ENCODE measurements at places on chromosomes 12 and 14.
A peak's percentile ranks its signal among the peaks of the same experiment; 100 is the strongest.

DNA sequence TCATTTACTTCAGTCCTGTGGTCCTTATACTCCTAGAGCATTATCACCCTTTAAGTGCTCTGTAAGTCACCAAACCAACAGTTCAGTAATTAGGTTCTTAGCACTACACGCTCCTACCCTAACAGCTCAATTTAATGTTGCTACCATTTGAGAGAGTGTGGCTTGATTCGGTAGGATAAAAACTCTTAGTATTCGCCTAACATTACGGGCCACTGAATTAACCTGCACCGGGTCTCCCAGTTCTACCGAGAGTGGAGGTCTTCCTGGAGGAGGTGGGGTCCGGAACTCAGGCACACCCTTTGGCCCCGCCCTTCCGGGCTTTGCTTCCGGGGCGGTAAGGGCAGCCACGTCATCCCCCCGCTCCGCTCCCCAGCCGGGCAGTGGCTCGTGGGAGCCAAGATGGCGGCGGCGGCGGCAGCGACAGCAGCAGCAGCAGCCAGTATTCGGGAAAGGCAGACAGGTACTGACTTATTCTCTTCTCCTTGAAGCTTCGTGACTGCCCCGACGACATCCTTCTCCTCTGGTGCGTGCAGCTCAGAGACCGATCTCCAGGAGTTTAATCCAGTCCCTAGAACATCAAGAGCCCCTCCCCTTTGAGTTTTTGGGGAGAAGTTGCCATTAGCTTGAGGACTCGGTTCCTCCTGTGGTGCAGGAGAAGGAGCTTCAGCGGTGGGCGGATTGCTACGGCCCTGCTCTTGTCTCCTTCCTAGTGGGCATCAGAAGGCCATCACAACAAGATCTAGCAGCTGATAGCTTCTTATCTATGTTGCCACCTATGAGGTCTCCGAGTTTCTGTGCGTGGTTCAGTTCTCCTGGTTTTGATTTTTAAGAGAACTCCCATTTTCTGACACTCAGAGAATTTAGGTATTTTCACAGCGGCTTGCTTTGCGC is at the start of gene SCFD1:
SCFD1 (plus strand) TSS at position 380 of the 891 bp plus-strand sequence; CDS start at position 400, 20 bp downstream.
- DNase-seq = peak; percentile 86

GRCh38 chr12:123135688-123136087 is 15.2 kb downstream of the PITPNM2 start:
- no peak for DNase-seq

DNA sequence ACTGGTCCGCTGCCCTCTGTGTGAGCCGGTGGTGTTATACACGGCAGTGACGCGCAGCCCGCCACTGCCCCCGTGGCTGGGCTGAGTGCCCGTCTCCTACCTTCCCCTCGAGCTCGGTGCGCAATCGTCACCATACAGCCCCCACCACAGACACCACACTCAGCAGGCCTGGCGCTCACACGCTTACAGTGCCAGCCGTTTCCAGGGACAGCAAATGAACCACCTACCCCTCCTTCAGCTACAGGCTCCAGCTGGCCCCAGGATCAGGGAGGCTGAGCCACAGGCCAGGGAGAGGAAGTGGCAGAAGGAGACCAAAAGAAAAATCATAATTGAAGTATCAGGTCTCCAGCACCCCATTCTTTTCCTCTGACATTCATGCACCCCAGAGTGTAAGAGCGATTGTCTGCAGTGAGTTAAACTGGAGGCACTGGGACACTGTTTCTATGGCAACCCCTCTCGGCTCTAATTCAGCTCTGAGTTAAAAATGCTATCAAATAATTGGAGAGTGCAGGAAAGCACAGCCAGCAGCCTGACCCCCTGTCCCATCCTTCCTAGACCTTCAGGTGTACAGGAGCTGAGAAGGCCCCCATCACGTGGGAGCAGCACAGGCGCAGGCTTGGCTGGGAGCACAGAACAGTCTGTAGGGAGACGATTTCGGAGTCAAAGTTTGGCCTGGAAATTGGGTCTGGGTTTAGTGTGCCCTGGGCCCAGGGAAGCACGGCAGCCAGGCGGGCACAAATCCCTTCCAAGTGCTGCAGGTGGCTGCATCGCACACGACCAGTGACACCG is 18.0 kb downstream of the LRTM2 start:
- no peak for DNase-seq

DNA sequence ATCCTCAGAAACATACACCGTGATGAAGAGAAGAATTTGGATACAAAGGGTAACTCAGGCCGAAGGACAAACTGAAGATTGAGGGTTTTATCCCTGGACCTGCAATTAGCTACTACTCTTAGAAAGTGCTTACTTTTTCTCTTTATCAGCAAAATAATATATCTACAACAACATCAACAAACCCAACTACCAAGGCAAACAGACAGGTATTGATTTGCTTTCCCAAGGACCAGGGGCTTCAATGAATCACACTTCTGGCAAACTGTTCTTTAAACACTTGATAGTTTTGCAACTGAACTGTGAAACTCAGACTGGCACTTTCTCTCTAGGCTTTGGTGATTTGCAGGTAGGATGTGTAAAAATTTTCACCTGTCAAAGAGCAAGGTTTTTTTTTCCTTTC is 247.5 kb downstream of the SEC23A start:
- no peak for DNase-seq

DNA sequence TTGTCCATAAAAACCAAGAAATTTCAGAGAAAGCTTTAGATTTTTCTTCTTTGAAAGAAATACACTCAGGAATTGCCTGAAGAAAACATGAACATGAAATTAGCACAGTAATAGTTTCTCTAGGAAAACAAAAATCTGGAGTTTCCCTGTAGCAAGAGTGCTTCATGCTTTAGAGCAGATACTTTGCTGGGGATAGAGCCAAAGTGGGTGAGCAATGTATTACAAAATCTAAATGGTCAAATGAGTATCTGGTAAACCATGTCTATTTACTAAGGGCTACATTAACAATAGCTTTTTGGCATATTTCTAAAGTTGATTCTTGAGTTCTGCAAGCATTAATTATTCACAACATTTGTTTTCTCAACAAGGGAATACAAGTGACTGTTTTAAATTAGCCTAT is 26.2 kb downstream of the AVPR1A start:
- no peak for DNase-seq

- DNase-seq = no peak
Measured at GRCh38 chr12:130064999-130065398, 97.3 kb upstream of the FZD10 start.

GRCh38 chr14:68199554-68200151 is 380.1 kb downstream of the RAD51B start:
- DNase-seq = no peak

DNA sequence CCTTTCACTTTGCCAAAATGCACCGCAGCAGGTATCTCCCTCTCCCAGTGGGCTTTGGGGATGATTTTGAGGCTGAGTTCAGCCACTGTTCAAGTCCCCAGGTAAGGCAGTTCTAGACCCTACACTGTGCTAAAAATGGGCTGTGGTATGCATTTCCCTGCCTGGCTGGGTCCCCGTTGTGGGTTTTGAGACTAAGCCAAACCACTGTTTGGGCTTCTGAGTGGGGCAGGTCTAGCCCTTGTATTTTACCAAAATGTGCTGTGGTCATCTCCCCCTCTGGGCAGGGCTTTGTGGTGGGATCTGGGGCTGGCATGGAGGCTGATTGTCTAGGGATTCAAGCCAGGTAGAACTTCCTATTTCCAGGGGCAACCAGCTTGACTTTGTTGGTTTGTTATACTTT is 13.6 kb upstream of the OR4Q3 start:
- no peak for DNase-seq

- DNase-seq = no peak
Measured at GRCh38 chr12:6266541-6266966, 43.9 kb upstream of the PLEKHG6 start.

GRCh38 chr12:80701388-80701787 is 6.0 kb upstream of the MYF6 start:
- DNase-seq = no peak

DNA sequence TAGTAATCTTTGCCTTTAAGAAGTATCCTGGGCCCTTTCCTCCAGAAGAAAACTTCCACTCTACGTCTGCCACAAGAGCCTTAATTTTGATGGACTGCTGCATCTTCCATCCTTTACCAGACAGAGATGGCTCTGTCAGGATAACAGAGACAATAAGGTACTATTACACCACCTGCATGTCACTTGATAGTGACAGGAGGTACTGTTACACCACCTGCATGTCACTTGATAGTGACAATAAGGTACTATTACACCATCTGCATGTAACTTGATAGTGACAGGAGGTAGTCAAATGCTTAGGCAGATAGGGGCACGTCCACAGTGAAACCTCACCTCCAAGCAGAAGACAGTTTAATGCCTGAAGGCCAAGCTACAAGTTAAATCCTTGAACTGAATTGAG is 13.9 kb downstream of the OR6C74 start:
- DNase-seq = no peak

- no peak for DNase-seq
Measured at GRCh38 chr12:107025671-107026070, 38.7 kb upstream of the MTERF2 start.

DNA sequence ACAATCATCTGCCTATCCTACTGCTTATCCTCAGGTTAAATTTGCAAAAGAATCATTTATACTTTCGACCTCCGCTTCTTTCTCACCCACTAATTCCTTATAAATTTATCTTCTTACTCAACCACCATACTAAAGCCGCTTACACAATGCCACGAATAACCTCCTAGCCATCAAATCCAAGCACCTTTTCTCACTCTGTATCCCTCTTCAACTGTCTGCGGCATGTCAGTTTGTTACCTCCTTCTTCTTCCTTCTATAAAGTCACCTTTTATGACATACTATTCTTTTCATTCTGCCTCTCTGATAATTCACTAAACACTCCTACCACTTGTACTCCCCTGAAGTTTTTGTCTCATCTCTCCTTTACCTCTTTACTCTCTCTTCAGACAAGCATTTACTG is 66.3 kb downstream of the SEC23A start:
- no peak for DNase-seq

DNA sequence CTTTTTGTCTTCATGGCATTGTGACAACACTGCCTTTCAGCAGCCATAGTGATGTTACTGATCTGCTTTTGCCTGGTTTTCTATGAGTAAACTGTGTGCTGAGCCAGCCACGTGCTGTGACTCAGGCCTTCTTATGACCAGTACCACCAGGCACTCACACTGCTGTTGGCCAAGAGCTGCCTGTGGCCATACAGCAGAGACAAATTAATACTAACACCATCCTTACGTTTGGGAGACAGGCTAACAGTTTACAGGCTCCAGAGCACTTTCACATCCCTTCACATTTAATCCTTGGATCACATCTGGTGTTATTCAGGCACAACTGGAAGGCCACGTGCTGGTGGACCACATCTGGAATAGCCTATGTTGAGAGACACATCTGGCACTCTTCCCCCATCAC is 377.9 kb downstream of the CCDC91 start:
- DNase-seq = no peak

DNA sequence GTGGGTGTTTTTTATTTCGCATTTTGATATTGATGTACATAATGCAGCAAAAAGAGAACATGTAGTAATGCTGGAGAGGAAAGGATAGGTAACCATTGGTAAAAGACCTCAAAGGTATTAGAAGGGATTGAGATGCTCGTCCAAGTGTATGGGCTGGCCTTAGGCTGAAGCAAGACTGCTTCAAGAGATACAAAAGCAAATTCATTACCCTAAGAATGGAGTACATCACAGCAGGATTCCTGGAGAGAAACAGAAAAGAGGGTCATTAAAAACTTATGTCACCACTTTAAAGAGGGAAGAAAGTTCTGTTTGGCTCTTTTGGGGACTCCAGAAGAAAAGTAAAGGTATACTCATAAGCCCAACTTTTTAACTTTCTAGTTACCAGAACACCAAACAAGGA is 420.5 kb downstream of the ZFP36L1 start:
- no peak for DNase-seq

GRCh38 chr12:103558879-103559278 is 28.2 kb upstream of the STAB2 start:
- DNase-seq = no peak

DNA sequence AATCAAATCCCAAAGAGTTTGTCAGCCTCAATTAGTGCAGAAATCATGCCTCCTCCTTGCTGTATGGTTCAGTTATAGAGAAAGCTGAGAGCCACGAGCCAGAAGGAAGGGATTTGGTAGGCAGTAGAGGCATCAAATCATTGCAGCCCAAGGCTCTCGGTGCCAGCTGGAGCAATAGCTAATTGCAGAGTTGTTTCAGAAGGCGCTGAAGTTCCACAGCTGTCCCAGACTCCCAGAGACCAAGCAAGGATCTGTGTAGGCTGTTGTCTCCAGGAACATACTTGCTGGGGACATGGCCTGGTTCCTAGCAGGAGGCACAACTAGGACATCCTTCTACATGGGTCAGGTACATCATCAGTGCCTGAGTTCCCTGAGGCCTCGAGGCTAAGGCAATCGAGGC is 80.4 kb upstream of the WSCD2 start:
- no peak for DNase-seq

- DNase-seq = no peak
Measured at GRCh38 chr14:24060443-24060842, 8.6 kb downstream of the CARMIL3 start.

GRCh38 chr14:32382704-32383103 is 53.6 kb downstream of the AKAP6 start:
- no peak for DNase-seq

- DNase-seq = no peak
Measured at GRCh38 chr12:56998981-56999380, 7.4 kb downstream of the ZBTB39 start.

DNA sequence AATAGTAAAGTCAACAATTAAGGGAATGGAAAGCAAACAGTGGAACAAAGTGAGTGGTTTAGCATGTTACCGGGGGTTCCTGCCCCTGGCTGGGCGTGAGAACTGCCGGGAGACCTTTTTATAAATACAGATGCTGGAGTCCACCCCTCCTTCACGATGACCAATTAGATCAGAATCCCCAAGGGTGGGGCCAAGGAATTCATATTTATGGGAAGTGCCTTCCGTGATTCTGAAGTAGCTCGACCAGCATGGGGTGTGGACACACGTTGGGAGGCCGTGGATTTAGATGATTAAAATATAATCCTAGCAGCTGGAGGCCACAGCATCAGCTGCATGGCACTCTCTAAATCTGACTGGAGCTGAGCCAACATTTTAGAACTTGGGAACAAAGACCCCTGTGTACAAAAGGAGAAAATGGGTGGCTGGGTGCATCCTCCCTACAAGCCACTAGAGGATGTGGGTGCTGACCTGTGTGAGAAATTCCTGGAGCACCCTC is 87.9 kb downstream of the SRRM4 start:
- DNase-seq = no peak

DNA sequence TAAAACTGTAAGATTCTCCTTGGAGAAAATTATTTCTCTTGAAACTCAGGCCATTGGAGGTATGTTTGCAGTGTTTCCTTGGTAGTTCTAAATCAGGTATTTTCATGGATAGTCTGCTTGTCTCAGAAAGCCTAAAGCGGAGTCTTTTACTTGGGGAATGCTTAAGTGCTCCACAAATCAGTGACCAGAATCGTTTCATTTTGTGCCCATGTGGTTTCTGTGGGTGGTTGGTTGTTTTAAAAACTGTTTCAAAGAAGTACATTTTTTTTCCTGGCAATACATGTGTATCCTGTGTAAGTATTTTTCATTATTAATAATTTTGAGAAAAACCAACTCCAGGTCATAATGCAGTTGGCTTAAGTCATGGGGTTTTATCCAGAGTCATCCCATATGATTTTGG is 33.6 kb downstream of the CCDC91 start:
- DNase-seq = no peak

Measured in T-helper 22 cell (primary cell).